H1 (cell line): ENCODE measurements at places on chromosomes 12 and 14. TPM values are rescaled to one million over a fixed set of nuclear protein-coding genes. Genes with fewer than 3 reads are reported as not detected.

Gene RTN1
- total RNA-seq: 2.8 and 2.9 TPM in 2 replicates

GRCh38 chr14:77140359-77141213 is 1.0 kb downstream of the ZDHHC22 start:
- peaks cover 4% of the 10 kb centered on the region; the same call in 1 of the 2 replicates for H3K27me3 ChIP-seq
- DNase-seq: no peak
- H3K36me3 ChIP-seq: peaks cover 22% of the 10 kb centered on the region
- no peak overlapping the region for H3K27ac ChIP-seq

GRCh38 chr12:121186826-121187225 is 23.1 kb upstream of the P2RX4 start:
- no peak overlapping the region for H3K4me3 ChIP-seq
- no peak for DNase-seq
- no peaks in the 10 kb centered on the region for H3K27me3 ChIP-seq
- no peak overlapping the region for H3K27ac ChIP-seq
- H3K4me1 ChIP-seq: no peaks in the 10 kb centered on the region
- no peaks in the 10 kb centered on the region for H3K36me3 ChIP-seq

- no peaks in the 10 kb centered on the region for H3K27me3 ChIP-seq
- no peak overlapping the region for H3K4me3 ChIP-seq
- peaks cover 26% of the 10 kb centered on the region for H3K36me3 ChIP-seq
- H3K27ac ChIP-seq: no peak overlapping the region
These were observed 16.2 kb downstream of the PYGL start for GRCh38 chr14:50928002-50928635.
